ENCODE measurements at places on chromosomes 3 and 15. TPM values are rescaled to one million over a fixed set of nuclear protein-coding genes. Genes with fewer than 3 reads are reported as not detected.

The MYRIP gene
- polyA plus RNA-seq: 4.4 TPM

The TMEM266 gene
- 0.11 TPM for polyA plus RNA-seq

The CFAP91 gene
- 1.4 TPM for polyA plus RNA-seq

The GOLGA6D gene
- polyA plus RNA-seq: not detected

The GOLGA8N gene
- 5.5 TPM for polyA plus RNA-seq

The C3orf20 gene
- polyA plus RNA-seq: not detected

The MRPL47 gene
- 30.6 TPM for polyA plus RNA-seq

The SH2D7 gene
- polyA plus RNA-seq: not detected

The ILDR1 gene
- polyA plus RNA-seq: 1.2 TPM

The ZNF502 gene
- polyA plus RNA-seq: 4.7 TPM

DNA sequence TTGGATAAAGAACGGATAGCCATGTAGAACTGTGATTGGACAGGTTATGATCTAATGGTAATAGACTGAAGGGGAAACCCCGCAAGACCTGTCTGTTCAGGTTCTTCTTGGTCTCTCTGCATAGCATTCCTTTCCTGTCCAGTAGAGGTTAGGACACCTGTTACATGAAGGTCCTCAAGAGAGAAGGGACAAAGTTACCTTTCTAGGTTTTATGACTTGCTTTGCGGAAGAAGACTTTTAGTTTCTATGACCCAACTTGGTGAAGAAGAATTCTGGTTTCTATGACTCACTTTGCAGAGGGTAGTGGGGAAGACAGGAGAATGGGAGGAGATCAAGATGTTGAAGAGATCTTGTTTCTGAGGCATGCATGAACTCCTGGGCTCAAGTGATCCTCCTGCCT lies 97.9 kb upstream of the C3orf80 start:
- no peak for DNase-seq

DNA sequence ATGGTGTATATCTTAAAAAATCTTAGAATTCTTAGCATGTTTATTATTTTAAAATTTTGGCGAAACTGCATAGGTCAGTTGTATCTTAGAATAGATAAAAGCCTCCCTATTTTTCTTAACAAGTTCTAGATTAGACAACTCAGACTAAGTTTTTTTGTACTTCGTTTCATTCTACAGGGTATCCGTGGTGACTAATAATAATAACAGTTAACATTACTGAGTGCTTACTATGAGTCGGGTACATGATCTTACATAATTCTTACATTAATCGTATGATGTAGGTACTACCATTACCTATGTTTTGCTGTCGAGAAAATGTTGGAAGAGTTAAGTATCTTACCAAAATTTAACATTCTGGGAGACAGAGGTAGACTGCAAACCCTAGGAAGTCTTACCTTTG lies 60.7 kb downstream of the UBE2E2 start:
- no peak for DNase-seq

- DNase-seq: no peak
Measured at GRCh38 chr3:19256313-19256712, 108.0 kb downstream of the KCNH8 start.

GRCh38 chr3:156818273-156818651 lies 7.9 kb upstream of the LEKR1 start:
- DNase-seq: no peak

DNA sequence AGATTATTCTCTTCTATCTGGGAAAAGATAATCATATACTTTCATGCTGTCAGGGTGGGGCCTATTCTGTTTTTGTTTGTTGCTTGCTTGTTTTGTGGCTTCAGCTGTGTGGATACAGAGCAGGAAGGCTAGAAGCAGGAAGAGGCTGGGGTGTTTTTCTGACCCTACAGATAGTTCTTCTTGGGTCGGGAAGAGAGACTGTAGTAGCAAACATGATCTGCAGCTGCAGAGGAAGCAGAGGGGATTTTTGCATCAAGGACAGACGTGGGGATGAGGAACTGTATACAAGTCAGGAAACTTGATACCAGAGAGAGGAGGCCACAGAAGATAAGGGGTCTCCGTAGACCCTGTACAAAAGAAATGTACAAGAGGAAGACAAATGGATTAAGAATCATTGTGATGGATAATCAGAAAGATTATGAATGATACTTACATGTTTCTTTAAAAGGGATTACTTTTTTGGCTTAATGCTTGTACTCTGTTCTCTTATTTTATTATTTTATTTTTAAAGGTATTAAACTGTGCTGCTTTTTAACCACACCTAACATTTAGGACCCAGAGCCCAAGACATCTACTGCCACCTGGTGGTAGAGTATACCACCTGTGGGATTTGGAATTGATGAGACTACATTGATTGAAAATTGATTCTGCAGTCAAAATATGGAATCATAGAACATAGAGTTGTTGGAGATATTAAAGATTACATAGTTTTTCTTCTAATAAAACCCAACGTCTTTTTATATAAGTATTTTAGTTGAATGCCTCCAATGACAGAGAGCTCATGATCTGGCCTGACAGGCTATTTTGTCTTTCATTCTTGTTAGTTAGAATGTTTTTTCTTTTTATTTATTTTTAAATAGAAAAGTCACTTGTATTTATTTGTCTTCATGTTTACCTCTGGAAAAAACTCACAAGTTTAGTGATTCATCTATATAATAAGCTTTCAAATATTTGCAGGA lies 87.3 kb upstream of the ROPN1 start:
- no peak for DNase-seq

GRCh38 chr3:194279101-194279500 lies 72.0 kb downstream of the CPN2 start:
- no peak for DNase-seq

GRCh38 chr15:81199031-81199779 lies 2.5 kb downstream of the IL16 start:
- DNase-seq: no peak

DNA sequence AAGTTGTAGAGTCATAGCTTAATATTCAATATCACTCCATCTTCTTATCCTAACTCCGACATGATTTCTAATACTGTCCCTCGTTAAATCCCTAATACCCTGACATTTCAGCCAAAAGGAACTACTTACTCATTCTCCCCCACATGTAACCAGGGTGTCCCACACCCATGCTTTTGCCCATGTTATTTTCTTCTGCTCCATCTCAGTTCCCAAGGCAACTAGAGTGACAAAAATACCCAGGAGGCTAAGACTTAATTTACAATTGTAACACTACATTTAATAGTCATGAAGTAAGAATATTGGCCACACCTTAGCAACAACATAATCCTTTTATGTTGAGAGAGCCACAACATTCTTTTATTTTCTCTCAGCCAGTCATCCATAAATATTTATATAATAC lies 248.5 kb upstream of the TGFBR2 start:
- no peak for DNase-seq

- peak; percentile 23 for DNase-seq
Measured at GRCh38 chr3:133742351-133743091, 3.7 kb upstream of the TF start.

DNA sequence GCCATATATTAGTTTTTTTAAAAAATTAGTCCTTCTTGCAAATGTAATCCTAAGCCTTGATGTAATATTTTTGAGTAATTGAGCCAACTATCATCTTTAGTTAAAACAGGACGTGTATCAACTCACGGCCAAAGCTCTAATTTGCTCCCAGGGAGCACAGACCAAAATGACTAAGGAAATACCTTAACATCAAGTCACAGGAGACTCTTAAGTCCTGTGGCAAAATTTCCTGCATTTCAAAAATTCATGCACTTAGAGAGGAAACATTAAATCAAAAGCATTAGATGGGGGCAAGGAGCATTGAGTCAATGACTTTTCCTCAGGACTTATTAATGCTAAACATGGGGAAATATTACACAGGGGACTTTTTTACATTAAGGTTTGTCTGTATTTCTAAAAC lies 276.0 kb downstream of the MFSD1 start:
- no peak for DNase-seq

- no peak for DNase-seq
Measured at GRCh38 chr3:64131725-64132469, 93.4 kb downstream of the PRICKLE2 start.

DNA sequence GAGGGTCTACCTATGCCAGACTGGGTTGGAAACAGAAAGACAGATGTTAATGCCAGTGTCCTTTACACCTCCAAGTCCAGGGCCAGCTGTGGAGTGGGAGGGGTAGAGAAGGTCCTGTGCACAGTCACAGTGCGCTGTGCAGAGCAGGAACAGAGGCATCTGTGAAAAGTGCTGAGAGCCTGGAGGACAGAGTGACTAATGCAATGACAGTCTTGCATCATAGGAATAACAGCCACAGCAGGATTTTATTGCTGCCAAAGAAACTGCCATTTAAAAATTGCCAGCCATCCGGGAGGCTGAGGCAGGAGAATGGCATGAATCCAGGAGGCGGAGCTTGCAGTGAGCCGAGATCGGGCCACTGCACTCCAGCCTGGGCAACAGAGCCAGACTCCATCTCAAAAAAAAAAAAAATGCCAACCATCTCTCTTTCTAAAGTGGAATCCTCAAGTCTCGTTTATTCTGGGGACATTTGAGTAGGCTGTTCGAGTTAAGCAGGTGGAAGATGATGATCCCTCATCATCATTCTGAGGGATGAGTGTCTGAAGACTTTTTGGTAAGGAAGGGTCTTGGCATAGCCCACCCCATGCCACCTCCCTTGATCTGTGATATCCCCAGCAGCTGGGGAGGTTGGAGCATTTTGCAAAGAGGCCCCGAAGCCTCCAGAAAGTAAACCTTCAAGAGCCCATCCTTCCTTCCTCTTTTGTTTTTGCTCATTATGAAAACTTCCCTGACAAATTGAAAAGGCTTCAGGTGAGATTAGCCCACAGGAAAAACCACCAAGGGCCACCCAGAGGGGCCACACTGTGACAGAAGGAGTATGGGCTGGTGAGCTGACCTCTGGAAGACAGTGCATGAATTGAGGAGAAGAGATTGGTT lies 7.7 kb downstream of the CCR2 start:
- no peak for DNase-seq

- DNase-seq: no peak
Measured at GRCh38 chr3:66800941-66801545, 197.1 kb upstream of the KBTBD8 start.

DNA sequence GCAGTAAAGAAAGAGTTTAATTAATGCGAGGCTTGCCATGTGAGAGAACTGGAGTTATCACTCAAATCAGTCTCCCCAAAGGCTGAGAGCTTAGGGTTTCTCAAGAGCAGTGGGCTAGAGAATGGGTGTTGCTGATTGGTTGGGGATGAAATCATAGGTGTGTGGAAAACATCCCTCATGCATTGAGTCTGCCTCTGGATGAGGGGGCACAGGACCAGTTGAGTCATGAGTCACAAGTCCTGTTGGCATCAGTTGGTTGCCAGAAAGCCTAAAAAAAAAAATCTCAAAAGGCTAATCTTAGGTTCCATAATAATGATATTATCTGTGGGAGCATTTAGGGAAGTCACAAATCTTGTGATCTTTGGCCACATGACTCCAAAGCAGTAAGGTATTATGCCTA lies 800.3 kb downstream of the TUSC7 start:
- DNase-seq: no peak

- no peak for DNase-seq
Measured at GRCh38 chr15:28907338-28907960, 21.7 kb downstream of the APBA2 start.

DNA sequence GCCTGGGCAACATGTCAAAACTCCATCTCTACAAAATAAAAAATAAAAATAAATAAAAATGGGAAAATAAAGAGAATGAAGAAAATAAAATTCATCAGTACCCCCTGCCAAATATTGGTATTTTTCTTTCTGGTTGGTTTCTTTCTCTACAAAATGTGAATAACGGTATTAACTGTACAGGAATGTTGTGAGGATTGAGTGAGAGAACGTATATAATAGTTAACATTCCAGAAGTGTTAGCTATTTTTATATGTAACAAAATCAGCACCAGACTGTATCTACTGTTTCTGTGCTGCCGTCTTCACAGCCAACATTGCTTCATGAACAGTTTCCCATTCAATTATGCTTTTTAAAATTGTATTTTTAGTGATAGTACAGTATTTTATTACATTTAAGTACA lies 25.5 kb upstream of the RNU6-1 start:
- no peak for DNase-seq

DNA sequence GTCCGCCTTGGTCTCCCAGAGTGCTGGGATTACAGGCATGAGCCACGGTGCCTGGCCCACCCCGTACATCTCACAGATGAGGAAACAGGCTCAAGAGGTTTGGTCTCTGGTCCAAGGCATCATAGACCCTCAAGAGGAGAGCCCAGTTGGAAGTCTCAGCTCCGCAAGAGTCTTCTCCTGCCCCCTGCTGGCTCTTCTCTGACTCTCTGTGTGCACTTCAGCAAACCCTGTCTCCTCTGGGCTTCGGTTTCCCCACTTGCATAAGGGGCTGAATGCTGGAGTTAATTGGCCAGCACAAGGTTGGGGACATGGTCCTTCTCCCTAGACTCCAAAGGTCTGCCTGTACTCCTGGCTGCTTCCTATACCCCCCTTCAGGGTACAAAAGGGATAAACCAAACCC lies 3.9 kb downstream of the MST1R start:
- DNase-seq: no peak

GRCh38 chr15:69648775-69649735 lies 196.4 kb downstream of the RPLP1 start:
- DNase-seq: no peak

GRCh38 chr3:42843713-42844411 lies 31.8 kb downstream of the CYP8B1 start:
- no peak for DNase-seq

DNA sequence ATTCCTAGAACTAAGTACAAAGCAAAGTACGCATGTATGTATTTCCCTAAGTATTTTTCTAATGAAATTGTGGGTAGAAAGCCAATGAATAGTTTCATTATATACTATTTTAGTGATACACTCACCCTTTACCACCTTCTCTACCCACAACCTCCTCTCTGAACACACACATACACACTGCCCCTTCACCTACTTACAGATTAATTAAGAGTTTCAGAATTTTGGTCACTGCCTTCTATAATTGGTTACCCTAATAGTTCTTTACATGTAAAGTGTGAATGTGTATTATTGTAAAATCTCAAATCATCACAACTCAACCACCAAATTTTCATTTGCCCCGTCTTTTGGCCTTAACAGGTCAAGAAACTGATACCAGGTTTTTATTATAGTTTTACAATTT lies 7.2 kb downstream of the PFN2 start:
- no peak for DNase-seq

DNA sequence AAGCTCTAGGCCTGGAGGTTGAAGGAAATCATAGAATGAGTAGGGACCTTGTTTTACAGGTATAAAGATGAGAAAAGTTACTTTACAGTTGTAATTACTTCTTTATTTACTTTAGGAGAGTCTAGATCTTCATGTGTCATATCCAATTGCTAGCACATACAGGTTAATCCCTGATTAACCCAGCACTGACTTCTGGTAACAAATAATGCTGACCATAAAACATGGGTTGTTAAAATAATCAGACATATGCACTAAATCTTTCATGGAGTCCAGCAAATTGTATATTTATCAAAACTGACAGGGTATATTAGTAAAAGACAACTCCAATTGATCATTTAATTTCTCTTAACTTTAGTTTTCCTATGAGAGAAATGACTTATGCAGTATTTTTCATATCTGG lies 245.2 kb downstream of the NFKBIZ start:
- DNase-seq: no peak

All from urinary bladder (tissue), 4 donors.